ENCODE measurements at places on chromosomes 12 and 14.

DNA sequence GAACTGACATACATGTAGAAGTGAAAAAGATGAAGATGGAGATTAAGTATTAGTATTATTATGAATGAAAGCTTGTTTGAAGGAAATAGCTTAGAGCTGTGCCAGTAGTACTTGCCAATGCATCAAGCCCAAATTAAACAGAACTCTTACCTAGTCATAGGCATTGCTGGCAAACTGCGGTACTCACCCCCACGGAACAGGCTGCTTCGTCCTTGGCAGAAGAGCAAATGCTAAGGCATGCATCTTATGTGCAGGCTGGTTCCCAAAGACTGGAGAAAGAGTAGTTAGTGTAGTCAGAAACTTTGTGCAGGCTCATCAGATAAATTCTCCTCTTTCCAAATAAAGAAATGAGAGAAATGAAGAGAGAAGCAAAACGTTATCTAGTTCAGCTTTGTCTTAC lies 134.8 kb downstream of the CCDC59 start:
- no peak for DNase-seq

GRCh38 chr12:24034160-24034559 lies 84.7 kb upstream of the SOX5 start:
- DNase-seq: no peak

DNA sequence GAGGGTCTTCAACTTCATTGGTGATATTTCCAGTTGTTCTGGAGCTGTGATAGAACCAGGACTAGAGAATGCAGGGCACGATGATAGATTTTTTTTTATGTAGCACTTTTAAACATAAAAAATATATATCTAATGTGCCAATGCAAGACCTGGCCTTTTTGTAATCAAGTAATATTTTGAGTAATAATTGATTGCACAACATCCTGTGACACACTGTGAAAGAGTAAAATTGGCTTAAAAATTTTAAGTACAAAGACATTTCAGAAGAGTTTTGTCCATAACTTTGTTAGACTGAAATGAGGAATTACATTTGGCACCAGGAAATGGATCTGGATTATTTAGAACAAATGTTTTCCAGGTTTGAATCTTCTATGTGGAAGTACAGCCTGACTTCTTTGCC lies 22.1 kb downstream of the PRKCH start:
- DNase-seq: no peak

GRCh38 chr12:87687362-87687761 lies 341.8 kb downstream of the C12orf50 start:
- DNase-seq: no peak

DNA sequence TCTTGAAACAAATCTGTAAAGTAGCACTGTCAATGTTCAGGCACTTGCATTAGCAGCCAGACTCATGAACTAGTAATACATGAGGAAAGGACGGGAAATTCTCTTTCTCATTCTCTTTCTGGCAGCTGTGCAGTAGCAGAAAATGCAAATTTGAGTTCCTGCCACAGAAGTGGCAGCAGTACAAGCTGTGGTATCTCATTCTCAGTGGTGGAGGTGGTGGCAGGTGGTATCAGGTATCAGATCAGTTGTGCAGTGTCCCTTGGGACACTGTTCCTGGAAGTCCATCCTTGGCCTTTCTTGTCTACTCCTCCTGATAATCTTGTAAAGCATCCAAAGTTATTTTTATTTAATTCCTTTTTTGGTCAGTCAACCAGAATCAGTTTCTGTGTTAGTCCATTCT lies 103.0 kb downstream of the C12orf42 start:
- no peak for DNase-seq

GRCh38 chr14:104238424-104239184 lies 100.2 kb downstream of the KIF26A start:
- no peak for DNase-seq

GRCh38 chr14:23141706-23142444 lies 22.8 kb upstream of the CEBPE start:
- DNase-seq: no peak

- no peak for DNase-seq
Observed at GRCh38 chr14:99260116-99260515, 11.9 kb downstream of the BCL11B start.

- DNase-seq: no peak
Observed at GRCh38 chr12:68462803-68463202, 130.6 kb upstream of the MDM1 start.

DNA sequence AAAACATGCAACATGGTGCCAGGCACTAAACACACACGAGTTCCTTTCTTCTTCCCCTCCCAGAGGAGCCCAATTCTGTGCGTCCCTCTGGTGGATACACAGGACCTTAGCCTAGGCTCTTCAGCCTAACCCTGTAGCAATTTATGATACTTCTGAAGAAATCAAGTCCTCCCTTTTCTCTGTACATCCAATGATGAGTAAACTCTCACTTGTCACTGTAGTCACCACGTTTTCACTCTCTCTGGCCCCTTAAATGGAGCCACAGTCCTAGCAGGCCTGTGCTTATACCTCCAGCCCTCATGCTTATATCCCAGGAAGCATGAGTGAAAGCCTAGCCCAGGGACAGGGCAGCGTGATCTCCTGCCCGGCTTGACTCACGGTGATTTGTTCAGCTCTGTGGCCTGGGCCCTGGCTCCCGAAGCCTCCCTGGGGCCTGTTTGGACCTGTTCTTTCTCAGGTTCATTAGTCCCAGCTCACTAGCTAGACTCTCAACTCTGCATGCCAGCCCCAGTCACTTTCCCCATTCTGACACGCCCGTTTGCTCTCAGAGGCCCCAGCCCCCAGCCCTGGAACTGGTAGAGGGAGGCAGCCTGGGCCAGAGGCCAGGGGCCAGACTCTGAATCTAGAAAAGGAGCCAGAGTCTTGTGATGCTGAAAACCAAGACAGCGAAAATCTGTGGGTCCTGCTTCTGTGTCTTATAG lies 24.1 kb upstream of the PLEKHG3 start:
- no peak for DNase-seq

- DNase-seq: no peak
Observed at GRCh38 chr12:111379942-111380554, 11.2 kb upstream of the PHETA1 start.
